ENCODE measurements at places on chromosomes 7 and 10.

DNA sequence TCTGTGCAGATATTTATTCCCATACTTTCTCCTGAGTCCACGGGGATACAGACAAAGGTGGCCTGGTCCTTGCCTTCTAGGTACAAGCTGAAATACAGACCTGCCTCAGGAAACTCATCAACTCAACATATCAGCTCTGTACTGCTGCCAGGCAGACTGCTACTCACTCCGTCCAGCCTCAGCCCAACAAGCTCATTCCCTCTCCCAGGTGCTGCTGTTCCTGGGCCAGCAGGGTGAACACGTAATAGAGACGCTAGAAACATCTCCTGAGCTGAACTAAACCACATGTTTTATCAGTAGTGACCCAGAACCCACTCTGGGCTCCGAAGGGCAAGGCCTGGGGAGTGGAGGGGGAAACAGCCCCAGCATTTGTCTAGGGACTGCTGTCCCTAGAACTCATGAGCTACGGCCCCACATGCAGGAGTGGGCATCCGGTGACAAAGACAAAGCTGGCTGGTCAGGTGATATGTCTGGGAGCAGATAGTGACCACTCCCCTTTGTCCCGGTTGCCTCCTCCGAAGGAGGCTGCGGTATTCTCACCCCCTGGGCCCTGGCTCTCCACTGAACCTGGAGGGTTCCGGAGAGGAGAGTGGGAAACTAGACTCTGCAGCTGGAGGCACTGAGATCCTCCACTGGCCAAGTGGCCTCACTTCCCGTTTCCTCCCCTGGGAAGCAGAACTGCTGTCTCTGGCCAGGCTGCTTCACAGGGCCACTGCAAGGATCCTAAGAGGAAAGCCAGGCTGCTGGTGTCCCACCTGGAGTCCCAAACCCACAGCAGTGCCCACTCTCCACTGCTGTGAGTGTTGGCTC, 116.1 kb downstream of the FAM53B start:
- no peak for DNase-seq

GRCh38 chr7:157158400-157158799, 19.7 kb downstream of the UBE3C start:
- no peak for DNase-seq

DNA sequence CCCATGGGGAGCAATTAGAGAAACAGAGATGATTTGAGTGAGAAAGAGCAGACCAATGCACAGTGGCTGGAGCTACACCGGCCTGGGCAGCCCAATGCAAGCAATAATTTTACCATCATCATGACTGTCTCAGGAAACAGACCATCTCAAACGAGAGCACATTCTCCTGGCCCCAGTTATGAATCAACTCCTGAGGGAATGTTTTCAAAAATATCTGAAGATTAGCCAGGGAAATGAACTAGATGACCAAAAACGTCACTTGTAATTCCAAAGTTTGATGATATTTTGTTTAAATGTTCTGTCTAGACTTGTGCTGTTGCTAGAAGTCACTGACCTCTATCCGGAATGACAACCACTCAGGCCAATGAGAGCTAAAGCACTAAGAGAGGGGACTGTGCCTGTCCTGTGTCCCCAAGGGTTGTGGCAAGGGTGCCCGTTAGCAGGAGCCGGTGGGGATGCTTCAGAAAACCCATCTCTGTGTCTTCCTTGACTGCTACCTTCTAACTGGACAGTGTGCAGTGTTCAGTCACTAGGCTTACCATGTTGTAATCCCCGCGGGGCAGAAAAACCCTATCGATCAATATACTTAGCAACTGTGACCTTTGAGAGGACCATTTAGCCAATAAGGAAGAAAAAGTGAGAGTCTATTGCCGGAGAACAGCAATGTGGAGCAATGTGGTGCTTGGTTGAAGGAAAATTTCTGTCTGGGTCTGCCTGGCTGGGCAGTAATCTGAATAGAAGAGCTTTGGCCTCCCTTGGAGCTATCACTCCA, 202.4 kb downstream of the ADAM12 start:
- DNase-seq = no peak

DNA sequence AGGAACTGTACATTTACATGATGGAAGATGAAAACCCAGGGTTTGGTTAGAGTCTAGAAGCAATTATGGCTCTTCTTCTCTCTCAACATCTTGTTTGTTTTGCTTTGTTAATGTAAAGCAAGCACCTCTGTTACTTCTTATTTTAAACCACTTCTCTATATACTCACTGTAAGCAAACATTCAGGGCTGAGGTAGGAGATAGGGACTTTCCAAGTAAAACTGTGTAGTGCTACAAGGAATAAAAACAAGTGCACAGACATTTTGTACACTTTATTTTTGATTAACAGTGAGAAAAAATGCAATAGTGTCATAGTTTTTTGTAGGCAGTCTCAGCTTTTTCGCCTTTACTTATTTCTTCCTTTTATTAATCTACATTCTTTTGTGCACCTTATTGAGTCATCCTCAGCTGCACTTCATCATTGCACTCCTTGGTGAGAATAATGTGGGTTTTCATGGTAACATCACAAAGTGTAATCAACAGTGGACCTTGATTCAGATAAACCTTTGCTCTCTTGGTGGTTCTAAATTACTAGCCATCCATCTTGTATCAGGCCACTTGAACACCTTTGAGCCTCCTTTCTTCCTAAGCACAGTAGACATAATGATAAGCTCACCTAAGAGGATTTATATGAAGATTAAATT, 52.9 kb downstream of the ELMO1 start:
- no peak for DNase-seq

DNA sequence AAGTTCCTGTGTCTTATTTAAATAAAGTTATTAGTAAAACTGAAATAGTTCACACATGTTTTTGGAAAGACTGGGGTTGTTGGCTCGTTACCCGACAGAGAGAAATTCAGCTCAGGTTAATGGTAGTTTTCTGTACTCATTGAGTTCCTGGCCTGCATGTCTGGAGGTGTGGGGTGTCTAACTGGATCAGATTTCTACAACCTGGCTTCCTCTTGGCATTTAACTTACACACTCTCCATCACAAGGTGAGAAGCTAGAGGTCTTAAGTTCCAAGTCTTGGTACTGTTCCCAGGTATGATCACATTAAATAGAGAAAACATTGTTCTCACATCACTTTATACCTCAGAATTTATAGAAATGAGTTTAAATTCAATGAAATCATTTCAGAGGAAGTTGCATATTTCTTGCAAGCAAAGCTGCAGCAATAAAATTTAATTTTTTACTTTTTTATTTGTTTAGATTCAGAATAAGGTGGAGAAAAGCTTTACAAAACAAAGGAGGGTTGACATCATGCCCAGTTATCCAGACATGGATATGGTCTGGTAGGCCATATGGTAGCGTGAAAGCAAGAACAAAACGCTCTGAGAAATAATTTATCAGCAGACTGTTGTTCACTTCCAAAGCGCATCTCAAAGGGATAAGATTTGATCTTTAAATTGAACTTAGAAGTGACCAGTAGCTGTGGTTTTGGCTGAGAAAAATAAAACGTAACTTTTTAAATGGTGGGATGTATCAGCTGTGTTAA, 120.6 kb downstream of the GLCCI1 start:
- no peak for DNase-seq

DNA sequence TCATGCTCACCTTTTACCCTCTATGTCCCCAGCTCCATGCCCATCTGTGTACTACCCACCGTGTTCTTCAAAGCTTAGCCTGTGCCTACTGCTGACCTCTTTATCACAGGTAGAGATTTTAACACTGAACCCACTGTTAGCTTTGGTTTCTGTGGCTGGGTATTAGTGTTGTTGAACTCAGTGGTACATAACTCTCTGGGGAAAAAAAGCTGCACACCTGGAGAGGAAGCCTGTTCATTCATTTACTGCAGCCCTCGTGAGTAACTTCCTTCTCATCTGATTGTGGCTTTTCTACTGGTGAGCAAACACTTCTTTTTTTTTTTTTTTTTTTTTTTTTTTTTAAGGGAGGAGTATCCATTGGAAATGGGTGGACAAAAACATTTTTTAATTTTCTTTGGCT, 326.3 kb downstream of the CCSER2 start:
- DNase-seq = no peak

DNA sequence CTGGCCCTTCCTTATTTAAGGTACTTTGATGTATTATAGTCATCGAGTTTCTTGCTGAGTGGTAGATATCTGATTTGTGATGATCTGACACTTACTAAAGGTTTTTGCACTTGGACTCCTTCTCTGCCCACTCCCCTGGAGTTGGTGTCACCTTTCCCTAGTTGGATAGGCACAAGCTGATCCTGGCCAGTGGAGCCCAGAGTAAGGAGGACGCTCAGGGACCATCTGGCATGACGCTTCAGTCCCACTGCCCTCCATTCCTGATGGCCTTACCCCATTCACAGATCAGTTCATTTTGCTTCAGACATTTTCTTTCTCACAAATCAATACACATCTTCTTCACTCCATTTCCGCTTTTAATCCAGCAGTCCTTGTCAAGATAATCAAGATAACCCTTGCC, 20.1 kb downstream of the ASB15 start:
- DNase-seq = no peak

- DNase-seq = no peak
Measured at GRCh38 chr7:158559356-158559755, 28.3 kb downstream of the PTPRN2 start.

- peak; percentile 24 for DNase-seq
Measured at GRCh38 chr7:1533547-1534329, 3.2 kb downstream of the MAFK start.

GRCh38 chr7:140475747-140476333, 3.5 kb downstream of the MKRN1 start:
- no peak for DNase-seq

GRCh38 chr10:69668721-69669120, 38.7 kb downstream of the FAM241B start:
- DNase-seq = no peak

DNA sequence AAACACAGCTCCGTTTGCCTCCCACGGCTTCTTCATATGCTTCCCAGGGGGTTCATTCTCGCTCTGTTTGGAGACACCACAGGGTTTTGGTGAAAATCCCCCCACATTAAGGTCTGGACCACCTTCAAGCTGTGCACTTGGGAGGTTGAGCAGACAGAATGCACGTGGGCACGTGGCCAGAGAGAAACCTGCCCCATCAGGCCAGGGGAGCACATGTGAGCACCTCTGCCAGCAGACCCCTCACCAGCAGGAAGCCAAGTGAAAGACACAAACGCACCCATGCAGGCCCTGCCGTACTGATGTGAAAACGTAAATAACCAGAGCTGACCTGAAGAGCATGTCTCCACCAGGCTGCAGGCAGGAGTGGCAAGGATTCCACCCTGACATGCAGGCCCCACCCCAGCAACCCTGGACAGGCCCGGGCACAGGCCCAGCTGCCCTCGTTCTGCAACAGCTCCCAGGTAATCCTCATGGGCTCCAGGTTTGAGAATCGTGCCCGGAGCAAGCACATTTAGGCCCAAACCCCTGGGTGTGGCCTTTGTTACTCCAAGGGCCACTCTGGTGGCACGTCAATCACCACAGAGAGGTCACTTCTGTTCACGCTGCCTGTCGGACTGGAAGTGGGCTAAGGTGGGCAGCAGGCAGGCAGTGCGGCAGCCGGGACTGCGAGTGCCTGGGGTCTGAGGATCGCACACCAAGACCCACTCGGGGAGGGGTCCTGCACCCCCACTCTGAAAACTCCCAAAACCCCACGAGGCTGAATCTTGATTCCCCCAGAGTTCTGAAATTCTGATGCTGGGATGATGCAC, 184.4 kb downstream of the PTPRN2 start:
- no peak for DNase-seq

DNA sequence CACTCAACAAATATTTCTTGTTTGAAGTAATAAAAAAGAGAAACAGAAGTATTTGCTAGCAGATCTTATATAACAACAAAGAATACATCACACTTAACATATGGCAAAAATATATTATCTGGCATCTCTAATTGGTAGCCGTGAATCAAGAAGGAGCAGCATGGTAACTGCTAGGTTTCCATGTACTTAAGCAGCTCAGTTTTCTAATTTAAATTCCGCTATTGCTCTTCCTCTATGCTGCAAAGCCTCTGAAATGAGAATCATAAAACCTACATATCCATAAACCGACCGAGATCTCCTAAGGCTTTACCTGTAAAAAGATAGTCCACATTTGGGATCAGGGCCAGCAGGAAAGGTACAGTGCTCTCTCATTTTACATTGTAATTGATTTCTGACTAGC, 76.6 kb upstream of the PTPRZ1 start:
- no peak for DNase-seq

DNA sequence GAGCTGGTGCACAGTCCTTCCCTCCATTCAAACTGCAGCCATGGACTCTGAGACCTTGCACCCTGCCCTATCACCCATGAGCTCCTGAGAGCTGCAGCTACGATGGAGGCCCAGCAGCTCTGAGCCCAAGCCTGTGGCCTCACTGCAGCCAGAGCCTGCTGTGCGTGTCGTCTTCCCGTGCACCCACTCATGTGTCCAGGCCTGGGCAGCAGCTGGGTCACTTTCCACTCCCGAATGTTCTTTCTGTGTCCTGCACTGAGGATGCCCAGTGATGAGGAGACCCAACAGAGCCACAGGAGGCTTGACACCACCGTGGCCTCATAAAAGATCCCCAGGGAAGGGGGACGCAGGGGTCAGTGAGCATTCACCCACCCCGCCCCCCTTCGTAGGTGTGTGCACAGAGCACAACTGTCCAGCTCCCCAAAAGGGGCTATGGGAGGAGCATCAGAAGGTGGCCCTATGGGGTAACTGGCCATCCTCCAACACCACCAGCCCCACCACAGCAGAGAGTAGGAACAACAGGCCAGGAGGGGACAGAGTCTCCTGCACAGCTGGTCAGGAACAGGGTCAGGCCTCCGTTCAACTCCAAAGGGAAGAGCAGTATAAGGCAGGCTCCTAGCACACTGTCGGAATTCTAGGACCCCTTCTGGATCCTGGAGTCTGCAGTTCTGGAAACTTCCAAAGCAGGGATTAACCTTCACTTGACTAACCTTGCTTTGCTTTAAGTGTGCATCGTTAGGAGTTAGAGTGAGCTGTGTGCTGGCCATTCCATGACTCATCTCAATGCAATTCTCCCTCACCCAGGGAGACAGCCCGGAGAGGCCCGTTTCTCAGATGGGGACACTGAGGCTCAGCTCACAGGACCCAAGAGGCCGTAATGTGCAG, 52.6 kb downstream of the RASGEF1A start:
- no peak for DNase-seq

GRCh38 chr7:110541962-110542361, 549.0 kb upstream of the LRRN3 start:
- DNase-seq = no peak

DNA sequence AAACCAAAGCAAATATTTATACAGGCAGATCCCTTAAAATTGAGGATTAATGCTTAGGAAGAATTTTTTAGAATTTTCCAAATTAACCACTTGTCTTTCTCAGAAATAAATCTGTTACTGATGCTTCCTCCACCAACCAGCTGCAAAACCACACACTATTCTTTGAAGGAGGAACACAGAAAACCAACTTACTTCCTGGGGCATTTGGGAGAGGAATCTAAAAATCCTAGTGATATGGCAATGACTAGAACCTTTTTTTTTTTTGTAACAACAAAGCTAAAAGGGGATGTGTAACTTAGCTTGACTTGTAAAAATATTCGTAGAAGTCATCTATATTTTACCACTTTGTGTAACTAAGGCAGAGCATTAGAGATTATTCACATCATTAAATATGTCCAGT, 5.1 kb upstream of the TM9SF3 start:
- no peak for DNase-seq

Data from GM12864 (cell line).